ENCODE measurements at places on chromosomes 11 and 22.

GRCh38 chr11:110373051-110373702 is 56.6 kb upstream of the FDX1 start:
- no peak for DNase-seq

- no peak for DNase-seq
These were observed 89.7 kb downstream of the ZC3H12C start for GRCh38 chr11:110182886-110183285.

GRCh38 chr22:31497148-31497938 is 1.0 kb downstream of the SFI1 start:
- no peak for DNase-seq

- DNase-seq: no peak
These were observed 132.8 kb downstream of the SOX6 start for GRCh38 chr11:16223558-16223957.

DNA sequence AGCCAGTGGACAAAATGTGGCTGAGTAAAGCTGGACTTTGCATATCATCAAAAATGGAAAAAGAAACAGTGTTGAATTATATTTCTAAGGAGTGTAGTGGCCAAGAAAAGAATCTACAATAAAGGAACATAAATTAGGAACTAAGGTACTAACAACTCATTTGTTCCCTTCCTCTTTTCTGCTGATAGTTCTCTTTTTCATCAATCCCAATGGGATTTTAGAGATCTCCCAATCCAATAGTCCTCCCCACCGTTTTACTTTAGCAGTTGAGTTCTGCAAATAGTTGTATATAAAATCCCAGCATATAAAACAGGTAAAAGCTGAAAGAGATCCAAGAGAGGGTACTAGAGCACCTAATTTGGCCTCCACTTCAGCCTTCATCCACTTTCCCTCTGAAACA is 2.0 kb downstream of the PRCP start:
- DNase-seq: no peak
